ENCODE measurements at places on chromosomes 2 and 18. TPM values are rescaled to one million over a fixed set of nuclear protein-coding genes. Genes with fewer than 3 reads are reported as not detected.

Gene HAAO
- polyA plus RNA-seq = 5.7 TPM

Gene KANSL1L
- 0.90 TPM for polyA plus RNA-seq

Gene ADCYAP1
- not detected for polyA plus RNA-seq

Gene NDUFS1
- polyA plus RNA-seq = 24.3 TPM

Gene LYPD6
- polyA plus RNA-seq = not detected

Gene RGPD3
- 0.06 TPM for polyA plus RNA-seq

Gene CFAP221
- not detected for polyA plus RNA-seq

Gene GCG
- not detected for polyA plus RNA-seq

Gene SATB2
- polyA plus RNA-seq = not detected

Gene ANKZF1
- 31.1 TPM for polyA plus RNA-seq

Gene KIAA2012
- polyA plus RNA-seq = not detected

Gene PFN4
- not detected for polyA plus RNA-seq

Gene PRLH
- polyA plus RNA-seq = not detected

Gene TUBB8B
- 0.38 TPM for polyA plus RNA-seq

Gene ZEB2
- 51.5 TPM for polyA plus RNA-seq

Gene KHK
- 6.5 TPM for polyA plus RNA-seq

Gene SERPINB7
- polyA plus RNA-seq = not detected

Gene STARD6
- not detected for polyA plus RNA-seq

Gene NTSR2
- not detected for polyA plus RNA-seq

Gene IL1RN
- polyA plus RNA-seq = not detected

Gene AKAIN1
- polyA plus RNA-seq = not detected

Gene TTC21B
- 5.5 TPM for polyA plus RNA-seq

Gene EVA1A
- not detected for polyA plus RNA-seq

Gene ARHGAP28
- polyA plus RNA-seq = not detected

Gene NDC80
- 2.5 TPM for polyA plus RNA-seq

Gene FOXD4L1
- not detected for polyA plus RNA-seq

Gene PROM2
- not detected for polyA plus RNA-seq

Gene CABYR
- 2.0 TPM for polyA plus RNA-seq

Gene LAMA3
- polyA plus RNA-seq = not detected

Gene CIB4
- not detected for polyA plus RNA-seq

Gene SNORC
- not detected for polyA plus RNA-seq

Gene TUBA3E
- polyA plus RNA-seq = not detected

Gene LRRC30
- polyA plus RNA-seq = not detected

Gene GDF7
- 0.74 TPM for polyA plus RNA-seq
